Activated CD4-positive, alpha-beta T cell treated with anti-CD3 and anti-CD28 coated beads, Interleukin-2, amount 50 U/mL, for 16 hours (primary cell): ENCODE measurements at places on chromosomes 13 and 19.

DNA sequence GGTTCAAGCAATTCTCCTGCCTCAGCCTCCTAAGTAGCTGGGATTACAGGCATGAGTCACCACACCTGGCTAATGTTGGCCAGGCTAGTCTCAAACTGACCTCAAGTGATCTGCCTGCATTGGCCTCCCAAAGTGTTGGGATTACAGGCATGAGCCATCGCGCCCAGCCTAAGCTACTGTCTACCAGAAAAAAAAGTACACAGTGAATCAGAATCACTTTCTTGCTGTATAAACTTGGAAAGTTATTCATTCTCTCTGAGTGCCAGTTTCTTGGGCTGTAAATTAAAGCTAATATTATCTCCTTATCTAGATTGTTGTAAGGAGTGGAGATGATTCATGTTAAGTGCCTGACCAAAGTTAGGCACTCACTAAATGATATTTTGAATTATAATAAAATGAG is 242.8 kb downstream of the ENOX1 start:
- no peak for DNase-seq

- DNase-seq: peak; percentile 37
Observed at GRCh38 chr13:50911081-50911631, 1.6 kb downstream of the RNASEH2B start.

DNA sequence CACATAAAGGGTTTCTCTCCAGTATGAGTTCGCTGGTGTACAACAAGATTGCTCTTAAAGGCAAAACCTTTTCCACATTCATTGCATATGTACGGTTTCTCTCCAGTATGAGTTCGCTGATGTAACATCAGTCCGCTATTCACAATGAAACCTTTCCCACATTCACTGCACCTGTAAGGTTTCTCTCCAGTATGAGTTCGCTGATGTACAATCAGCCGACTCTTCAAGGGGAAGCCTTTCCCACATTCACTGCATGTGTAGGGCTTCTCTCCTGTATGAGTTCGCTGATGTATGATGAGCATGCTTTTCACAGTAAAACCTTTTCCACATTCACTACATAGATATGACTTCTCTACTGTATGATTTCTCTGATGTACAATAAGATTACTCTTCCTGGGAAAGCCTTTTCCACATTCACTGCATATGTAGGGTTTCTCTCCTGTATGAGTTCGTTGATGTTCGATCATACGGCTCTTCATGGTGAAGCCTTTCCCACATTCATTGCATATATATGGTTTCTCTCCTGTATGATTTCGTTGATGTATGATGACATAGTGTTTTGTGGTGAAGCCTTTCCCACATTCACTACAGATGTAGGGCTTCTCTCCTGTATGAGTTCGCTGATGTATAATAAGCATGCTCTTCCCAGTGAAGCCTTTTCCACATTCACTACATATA is 6.0 kb upstream of the ZNF614 start:
- no peak for DNase-seq

GRCh38 chr13:44842158-44842557 is 147.1 kb downstream of the NUFIP1 start:
- no peak for DNase-seq

DNA sequence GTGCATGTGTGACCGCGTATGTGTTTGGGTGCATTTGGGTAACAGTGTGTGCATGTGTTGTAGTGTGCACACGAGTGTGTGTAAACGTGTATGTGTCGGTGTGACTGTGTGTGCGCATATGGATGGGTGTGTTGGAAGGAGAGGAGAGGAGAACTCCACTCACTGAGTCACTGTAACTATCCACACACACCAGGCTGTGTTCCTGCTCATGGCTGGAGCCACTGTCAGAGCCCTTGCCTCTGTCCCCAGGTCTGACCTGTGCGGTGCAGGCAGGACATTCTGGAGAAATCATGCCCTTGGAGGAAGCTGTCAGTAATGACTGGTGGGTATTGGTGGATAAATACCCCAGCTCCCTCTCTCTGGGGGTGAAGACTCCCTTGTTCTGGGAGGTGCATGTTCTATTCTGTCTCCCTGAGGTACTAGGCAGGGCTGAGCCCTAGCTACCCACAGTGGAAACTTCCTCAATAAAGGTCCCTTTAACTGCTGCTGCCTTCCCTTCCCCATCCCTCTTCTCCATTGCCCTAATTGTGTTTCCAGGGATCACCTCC is 48.4 kb downstream of the CYP4F22 start:
- no peak for DNase-seq

GRCh38 chr13:21148557-21149258 is 27.6 kb downstream of the SKA3 start:
- no peak for DNase-seq

DNA sequence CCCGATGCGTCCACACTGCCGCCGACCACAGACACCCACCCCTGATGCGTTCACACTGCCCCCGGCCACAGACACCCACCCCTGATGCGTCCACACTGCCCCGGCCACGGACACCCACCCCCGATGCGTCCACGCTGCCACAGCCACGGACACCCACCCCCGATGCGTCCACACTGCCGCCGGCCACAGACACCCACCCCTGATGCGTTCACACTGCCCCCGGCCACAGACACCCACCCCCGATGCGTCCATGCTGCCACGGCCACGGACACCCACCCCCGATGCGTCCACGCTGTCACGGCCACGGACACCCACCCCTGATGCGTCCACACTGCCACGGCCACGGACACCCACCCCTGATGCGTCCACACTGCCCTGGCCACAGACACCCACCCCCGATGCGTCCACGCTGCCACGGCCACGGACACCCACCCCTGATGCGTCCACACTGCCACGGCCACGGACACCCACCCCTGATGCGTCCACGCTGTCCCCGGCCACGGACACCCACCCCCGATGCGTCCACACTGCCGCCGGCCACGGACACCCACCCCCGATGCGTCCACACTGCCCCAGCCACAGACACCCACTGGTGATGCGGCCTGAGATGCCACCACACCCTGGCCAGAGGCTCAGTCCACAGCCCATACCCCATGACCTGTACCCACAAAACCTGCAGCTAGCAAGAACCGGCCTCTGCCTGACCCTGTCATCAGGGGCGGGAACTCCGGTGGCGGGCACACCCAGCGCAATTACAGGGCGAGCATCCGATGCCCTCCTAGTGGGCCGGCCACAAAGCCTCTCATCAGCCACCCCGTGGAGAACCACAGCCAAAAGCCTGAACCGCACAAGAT is 28.4 kb downstream of the RASA3 start:
- DNase-seq: no peak
